ENCODE measurements at places on chromosomes 6 and 20.

DNA sequence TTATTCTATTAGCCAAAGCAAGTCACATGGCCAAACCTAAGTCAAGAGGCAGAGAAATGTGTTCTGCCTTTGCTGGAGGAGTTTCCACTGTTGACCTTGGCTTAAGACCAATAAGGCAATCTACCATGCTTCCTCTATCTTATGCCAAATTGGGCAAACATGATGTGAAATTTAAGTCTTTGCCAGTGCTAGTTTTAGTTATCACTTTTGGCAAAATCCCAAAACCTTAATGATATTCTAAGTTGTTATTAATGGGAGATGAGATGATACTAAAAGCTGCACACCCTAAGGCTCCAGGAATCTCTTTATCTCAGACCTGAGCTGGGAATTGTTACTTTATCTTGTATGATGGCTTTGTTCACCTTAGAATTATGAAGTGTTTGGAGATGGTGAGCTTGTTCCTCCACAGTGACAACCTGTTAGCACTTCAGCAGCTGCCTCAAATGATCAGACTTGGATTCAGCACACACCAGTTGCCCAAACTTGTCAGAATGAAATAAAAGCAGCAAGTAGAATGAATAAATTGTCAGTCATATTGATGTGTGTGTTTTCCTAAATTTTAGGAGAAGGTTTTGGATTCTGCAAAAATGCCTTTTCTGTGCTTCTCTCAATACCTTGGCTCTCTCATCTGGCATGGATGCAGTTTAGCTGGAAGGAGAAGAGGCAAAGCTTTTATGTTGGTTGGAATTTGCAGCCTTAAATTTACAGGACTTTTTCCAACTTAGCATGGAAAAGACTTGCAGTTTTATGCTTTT is 49.3 kb downstream of the RIN2 start:
- no peak for DNase-seq

GRCh38 chr6:53866226-53866625 is 71.4 kb downstream of the LRRC1 start:
- DNase-seq: no peak

GRCh38 chr6:157312757-157313156 is 10.6 kb downstream of the TMEM242 start:
- DNase-seq: no peak

DNA sequence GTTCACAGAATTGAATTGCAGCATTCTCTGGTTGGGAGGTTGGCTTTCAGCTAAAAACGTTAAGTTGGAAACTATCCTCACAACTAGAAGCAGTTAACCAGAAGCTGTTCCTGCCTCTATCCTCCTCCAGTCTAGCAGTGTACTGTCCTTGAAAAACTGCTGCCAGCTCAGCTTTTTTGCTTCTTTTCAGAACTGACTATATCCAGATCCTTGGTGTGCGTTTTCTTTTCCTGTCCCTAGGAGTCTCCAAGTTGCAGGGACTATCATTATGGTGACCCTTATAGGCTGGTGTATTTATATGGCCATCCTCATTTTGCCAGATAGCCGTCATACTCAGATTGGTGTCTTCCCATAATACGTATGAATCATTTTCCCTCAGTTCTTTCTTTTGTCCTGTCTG is 5.5 kb downstream of the ITCH start:
- DNase-seq: no peak

GRCh38 chr20:53794529-53795115 is 201.0 kb upstream of the ZNF217 start:
- DNase-seq: no peak
